ENCODE measurements at places on chromosomes 7 and 10. TPM values are rescaled to one million over a fixed set of nuclear protein-coding genes. Genes with fewer than 3 reads are reported as not detected.
A peak's percentile ranks its signal among the peaks of the same experiment; 100 is the strongest.

WNT16 gene
- total RNA-seq = not detected

- DNase-seq = no peak
Measured at GRCh38 chr10:73517166-73517888, 21.5 kb upstream of the PPP3CB start.

GRCh38 chr10:60417901-60418300 lies 28.2 kb upstream of the ANK3 start:
- DNase-seq = no peak

GRCh38 chr7:142375710-142376313 lies 118.0 kb upstream of the PRSS58 start:
- no peak for DNase-seq

- DNase-seq = no peak
Measured at GRCh38 chr10:33882996-33883395, 548.5 kb upstream of the NRP1 start.

ZFAND4 gene
- 11.1 TPM for total RNA-seq

TEX36 gene
- total RNA-seq = not detected

CHST15 gene
- 0.15 TPM for total RNA-seq

GRCh38 chr10:96395931-96396877 lies 37.4 kb upstream of the OPALIN start:
- peak; percentile 21 for DNase-seq

DNA sequence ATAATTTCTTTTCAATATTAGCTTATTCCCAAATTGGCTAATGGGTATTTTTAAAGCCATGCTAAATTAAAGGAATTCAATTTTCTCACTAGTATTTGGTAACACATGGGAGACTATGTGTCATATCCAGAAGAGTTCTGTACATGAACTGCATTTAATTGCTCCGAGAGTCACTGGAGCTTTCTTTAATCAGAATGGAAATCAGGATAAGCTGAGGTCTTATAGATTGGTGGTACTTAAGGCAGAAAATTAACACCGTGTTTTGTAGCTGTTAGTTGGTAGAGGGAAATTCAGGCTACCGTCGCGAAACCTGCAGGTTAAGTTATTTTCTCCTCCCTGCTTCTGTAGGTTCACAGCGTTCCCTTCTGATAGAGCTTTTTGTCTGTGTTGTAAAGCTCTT lies at the start of gene WEE2:
WEE2 (plus strand) TSS at position 3 of the 400 bp plus-strand sequence. CDS start 406 bp downstream, outside the sequence.
- DNase-seq = no peak

BAZ1B gene
- total RNA-seq = 111 TPM

- no peak for DNase-seq
Measured at GRCh38 chr10:92965314-92965713, 95.3 kb upstream of the CYP26C1 start.

- no peak for DNase-seq
Measured at GRCh38 chr7:27161721-27162560, 3.4 kb downstream of the HOXA9 start.

DNA sequence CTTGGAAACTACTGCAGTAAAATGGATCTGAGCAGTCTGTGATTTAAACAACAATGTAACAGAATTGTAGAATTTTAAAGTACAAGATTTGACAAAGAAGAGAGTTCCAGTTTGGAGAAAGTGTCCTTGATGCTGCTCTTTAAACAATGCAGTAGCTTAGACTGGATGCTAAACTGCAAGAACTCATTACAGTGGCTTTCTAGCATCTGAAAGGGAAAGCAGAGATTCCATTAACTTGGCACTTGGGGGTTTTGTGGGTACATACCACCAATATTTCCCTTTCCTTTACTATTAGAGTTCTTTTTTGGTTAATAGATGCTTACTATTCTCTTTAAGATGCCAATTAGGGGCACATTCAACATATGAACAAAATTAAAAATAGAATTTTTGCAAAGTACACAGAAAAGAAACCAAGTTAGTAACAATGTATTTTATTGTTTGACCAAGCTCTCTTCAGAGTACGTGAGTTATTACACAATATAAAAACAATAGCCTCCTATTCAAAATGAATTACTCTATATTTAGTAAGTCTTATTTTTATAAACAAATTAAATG lies 11.9 kb downstream of the PSTK start:
- no peak for DNase-seq

GRCh38 chr7:105014693-105015389 lies 836 bp downstream of the KMT2E start:
- DNase-seq = peak; percentile 60

DNA sequence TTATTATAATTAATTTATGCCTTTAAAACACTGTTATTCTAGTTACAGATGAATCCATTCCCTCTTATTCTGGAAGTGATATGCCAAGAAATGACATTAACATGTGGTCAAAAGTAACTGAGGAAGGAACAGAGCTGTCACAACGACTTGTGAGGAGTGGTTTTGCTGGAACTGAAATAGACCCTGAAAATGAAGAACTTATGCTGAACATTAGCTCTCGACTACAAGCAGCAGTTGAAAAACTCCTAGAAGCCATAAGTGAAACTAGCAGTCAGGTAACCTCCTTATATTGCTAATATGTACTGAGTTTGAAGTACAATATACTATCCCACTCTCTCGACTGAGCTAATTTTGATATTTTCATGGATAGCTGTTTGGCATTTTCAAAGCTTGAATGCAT lies 81.6 kb downstream of the CYP51A1 start:
- no peak for DNase-seq

DNA sequence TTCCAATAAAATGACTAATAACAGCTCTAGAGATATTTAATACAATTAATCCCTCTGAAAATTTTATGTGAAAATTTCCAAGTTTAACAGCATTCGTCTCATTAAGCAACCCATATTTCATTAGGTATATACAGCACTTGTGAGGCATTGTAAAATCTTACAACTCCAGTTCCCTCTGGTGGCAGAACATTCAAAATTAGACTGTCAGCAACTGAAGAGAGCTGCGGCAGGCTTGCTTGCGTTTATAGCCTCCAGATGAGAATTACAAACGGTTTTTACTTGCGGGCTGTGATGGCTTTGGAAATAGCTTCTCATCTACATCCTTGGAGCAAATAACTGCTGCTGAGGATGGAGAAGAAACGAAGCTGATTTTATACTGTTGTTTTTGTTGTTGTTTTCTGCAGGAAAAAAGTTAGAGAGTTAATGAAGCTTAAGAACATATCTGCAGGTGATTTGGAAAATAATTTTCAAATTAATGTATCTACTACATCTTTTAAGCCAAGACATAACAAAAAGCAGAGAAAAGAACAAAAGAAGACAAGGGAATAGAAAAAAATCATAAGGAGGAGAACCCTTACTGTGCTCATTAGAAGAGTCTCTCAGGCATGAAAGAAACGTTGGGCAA lies 171.3 kb downstream of the MAGI2 start:
- no peak for DNase-seq

- DNase-seq = no peak
Measured at GRCh38 chr7:84042110-84042539, 152.5 kb downstream of the SEMA3A start.

GRCh38 chr7:120486164-120486563 lies 213.2 kb downstream of the KCND2 start:
- DNase-seq = no peak

DNA sequence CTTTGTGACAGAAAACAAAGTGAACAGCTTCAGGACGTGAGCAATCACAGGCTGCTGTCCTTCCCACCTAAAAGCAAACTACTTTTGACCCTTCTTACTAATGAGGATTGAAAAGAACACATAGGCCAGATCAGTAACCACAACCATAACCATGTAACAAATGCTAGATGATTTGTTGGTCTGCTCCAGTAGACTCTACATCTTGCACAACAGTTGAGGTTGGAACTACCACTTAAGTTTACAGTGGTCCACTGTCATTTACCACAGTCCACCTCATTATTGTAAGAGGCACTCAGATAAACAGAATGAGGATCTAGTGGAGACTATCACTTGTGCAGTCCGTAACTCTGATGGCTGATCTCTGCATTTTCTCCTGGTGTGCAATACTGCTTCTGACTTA lies 27.8 kb downstream of the NET1 start:
- no peak for DNase-seq

DNA sequence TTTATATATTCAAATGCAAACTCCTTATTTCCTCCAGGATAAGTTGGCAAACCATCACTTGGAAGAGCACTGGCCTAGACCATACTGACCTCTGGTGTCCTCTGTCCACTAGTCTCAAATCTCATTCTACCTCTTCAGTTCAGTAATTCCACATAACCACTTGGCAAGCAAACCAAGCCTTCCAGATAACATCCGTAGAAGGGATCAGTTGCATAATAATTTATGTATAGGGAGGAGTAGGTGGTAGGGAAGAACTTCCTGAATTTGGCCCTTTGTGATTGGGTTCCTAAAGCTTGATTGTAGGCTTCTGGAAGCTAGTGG lies 55.0 kb downstream of the WAC start:
- DNase-seq = no peak

NRG3 gene
- 0.10 TPM for total RNA-seq

DNA sequence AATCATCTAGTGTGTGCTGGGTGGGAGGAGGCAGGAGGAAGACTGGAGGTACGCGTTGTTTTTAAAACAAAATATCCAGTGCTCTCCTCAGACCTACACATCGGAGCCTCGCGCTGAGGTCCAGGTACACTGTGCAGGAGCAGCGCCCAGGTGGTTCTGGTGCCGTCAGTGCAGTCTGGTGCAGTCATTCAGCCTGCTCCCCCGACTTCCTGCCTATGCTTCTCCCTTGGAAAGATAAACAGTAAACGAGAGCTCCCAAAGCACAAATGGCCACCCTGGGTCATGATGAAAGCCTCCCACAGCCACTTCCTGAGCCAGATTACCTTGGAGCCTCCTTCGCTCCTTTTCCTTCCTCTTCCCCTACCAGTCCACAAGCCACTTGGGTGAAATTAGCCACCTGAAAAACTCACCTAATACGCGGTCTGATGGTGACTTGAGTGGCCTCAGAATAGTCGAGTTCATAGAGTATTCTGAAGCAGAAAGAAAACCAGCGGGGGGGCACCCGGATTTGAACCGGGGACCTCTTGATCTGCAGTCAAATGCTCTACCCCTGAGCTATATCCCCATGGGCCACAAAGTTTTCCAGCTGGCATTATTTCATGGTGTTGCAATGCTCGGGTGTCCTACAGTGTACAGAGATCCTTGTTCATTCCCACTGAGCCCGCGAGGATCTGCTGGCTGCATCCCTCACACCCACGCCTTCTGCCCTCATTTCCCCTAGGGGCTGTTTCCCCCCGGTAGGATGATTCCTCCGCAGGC lies 82.5 kb downstream of the ZNF467 start:
- DNase-seq = no peak

- no peak for DNase-seq
Measured at GRCh38 chr10:71585564-71586290, 133.9 kb downstream of the C10orf105 start.

FZD8 gene
- total RNA-seq = 0.41 TPM

- no peak for DNase-seq
Measured at GRCh38 chr10:6978187-6978627, 398.1 kb upstream of the PRKCQ start.

- peak; percentile 4 for DNase-seq
Measured at GRCh38 chr7:102875700-102876295, 37.0 kb upstream of the LRRC17 start.

DNA sequence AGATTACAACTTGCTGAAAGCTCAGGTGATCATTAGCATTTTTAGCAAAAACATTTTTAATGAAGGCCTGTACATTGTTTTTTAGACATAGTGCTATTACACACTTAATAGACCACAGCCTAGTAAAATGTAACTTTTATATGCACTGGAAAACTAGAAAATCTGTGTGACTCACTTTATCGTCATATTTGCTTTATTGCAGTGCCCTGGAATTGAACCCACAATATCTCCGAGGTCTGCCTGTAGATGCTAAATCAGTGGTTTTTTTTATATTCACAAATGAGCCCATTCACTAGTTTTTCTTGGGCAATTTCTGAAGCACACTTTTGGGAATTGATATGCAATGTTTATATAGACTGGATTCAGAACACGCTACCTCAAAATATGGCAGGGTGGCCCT lies 105.1 kb downstream of the PTPRN2 start:
- no peak for DNase-seq

CYP2W1 gene
- total RNA-seq = not detected
